Activated CD8-positive, alpha-beta memory T cell treated with anti-CD3 and anti-CD28 coated beads for 1 hour (primary cell): ENCODE measurements at places on chromosomes 2 and 18.

DNA sequence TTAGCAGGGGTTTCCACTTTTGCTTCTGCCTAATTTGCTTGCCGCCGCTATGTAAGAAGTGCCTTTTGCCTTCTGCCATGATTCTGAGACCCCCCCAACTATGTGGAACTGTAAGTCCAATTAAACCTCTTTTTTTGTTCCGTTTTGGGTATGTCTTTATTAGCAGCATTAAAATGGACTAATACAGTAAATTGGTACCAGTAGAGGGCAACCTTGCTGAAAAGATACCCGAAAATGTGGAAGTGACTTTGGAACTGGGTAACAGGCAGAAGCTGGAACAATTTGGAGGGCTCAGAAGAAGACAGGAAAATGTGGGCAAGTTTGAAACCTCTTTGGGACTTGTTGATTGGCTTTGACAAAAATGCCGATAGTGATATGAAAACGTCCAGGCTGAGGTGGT, 216.1 kb upstream of the FSIP2 start:
- no peak for DNase-seq

GRCh38 chr18:54032412-54032811, 192.1 kb downstream of the MBD2 start:
- no peak for DNase-seq

DNA sequence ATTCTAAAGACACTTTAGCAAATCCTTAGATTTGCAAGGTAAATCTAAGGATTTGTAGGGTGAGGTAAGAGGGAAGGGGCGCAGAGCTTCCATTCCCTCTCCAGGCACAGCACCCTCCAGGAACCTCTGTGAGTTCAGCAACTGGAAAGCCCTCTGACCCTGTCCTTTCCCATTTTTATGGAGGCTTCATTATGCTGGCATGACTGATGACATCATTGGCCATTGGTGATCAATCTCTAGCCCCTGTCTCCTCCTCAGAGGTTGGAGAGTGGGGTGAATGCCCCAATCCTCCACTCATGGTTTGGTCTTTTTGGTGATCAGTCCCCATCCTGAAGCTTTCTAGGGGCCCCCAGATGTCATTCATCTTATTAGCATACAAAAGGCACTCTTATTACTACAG, 187.8 kb downstream of the TSN start:
- no peak for DNase-seq

DNA sequence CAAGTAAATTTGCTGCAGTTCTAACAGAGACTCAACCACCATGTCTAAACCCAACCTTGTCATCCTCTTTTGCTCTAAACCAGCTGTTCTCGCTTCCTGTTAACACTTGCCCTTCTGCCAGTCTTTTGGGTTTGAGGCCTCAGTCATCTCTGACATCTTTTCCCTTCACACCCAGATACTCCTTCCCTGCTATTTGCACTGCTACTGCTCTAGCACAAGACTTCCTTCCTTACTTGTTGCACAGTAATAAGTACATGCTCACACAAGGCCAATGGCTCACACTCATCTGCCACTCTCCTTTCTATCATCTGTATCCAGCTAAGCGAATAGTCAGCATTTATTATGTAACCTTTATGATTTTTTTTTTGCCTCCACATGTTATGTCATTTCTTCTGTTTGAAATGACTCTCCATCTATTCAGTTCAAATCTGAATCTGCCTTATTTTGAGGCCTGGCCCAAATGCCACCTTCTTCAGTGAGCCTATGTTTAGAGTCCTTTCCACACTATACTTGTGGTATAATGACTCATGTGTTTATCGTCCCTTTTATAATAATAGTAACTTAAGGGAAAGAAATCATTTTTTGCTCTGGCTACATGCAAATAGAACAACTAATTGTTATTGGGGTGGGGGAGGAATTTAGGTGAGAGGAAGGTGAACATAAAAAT, 22.5 kb upstream of the CDKL4 start:
- no peak for DNase-seq

- no peak for DNase-seq
Observed at GRCh38 chr2:198351647-198352046, 547.3 kb downstream of the PLCL1 start.

DNA sequence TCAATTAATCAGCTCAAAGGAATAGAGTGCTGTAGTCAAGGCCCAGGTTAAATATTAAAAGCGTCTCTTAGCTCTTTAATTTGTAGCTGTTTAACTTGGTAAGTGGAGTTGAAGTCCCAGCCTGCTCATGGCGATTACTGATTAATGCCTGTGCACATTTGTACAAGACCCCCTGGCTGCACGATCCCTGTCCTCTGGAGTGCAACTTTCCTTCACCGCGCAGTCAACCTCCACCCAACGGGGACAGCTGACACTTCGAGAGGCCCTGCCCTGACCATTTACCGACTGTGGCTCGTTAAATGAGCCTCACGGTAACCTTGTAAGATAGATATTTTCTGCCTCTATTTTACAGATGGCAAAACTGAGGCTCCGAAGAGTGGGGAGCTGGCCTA, 5.5 kb upstream of the CYS1 start:
- DNase-seq: no peak

DNA sequence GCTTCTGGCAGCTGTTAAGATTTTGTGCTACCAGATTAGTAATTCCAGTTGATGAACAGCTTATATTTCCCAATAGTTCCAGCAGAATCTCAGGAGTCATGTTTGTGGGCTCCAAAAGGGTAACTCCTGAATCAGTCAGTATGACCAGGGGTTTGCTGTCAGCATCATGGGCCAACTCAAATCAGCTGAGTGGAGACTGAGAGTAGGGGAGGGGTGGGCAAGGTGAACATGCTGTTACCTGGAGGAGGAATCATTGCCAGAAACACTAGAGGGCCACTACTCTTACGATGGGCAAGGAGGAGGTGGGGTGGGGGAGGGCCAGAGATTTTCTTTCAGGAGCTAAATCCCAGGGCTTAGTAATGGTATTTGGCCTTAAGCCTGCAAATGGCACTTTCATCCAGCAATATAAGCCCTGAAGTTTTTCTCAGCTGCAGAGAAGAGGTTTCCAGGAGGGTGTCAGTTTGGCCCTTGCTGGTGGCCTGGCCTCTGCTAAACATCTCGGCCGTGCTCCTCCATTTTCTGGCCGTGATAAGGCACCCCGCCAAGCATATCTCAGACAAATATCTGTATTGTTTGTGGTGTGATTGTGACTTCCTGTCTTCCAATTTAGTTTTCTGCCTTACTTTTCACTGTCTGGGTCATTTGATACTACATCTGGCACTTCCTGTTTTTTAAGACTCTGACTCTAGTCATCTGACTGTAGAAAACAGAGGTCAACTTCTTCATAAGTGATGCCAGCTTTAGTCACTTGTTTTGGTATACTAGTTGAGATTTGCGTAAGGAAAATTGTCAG, 120.5 kb upstream of the CXCR4 start:
- DNase-seq: no peak

DNA sequence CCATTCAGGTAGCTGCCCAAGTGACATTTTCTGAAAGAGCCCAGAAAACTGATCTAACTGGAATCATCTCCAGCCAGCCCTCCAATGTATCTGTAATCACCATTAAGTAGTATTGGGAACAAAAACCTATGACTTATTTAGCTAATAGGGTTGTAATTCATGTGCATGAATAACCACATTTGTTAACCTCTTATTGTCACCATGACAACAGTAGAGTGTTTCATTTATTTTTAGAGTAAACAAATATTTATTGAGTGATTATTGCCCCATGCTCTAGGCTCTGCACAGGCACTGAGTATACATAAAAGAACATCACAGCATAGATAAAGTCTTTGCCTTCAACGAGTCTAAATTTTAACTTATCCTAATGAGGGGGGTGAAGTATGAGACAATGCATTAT, 265.4 kb upstream of the UBE2E3 start:
- no peak for DNase-seq

GRCh38 chr2:168480825-168481585, 24.9 kb downstream of the CERS6 start:
- no peak for DNase-seq

DNA sequence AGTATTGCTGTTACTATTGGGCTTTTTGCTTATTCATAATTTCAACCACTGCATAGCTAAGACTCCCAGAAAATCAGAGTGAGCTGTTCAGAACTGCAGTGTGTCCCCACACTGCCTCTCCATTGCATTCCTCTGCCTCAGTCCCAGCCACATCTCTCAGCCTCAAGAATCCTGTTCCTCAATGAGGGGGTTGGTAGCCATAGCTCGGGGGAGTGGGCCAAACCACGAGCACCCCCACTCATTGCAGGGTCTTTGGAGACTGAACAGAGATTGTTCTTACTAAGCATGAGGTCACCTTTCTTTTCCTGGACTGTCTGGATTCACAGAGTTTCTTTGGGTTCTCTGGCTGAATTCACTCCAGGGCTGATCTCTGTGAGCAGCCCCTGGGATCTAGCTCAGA, 161.1 kb downstream of the GFPT1 start:
- DNase-seq: no peak

DNA sequence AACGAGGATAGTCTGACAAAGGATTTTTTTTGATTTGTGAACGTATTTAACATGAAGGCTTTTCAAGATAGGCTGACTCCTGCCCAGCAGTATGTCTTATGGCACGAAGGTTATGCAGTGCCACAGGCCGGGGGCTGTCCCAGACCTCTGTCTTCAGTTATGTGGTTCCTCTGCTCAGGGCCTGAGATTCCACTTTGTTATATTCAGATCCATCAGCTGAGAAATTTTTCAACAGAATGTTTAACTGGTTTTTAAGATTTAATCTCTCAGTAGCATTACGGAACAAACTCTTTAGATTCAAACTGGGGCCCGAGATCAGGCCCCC, 20.0 kb downstream of the C2orf74 start:
- DNase-seq: no peak

GRCh38 chr2:3902131-3902530, 198.8 kb downstream of the DCDC2C start:
- no peak for DNase-seq

DNA sequence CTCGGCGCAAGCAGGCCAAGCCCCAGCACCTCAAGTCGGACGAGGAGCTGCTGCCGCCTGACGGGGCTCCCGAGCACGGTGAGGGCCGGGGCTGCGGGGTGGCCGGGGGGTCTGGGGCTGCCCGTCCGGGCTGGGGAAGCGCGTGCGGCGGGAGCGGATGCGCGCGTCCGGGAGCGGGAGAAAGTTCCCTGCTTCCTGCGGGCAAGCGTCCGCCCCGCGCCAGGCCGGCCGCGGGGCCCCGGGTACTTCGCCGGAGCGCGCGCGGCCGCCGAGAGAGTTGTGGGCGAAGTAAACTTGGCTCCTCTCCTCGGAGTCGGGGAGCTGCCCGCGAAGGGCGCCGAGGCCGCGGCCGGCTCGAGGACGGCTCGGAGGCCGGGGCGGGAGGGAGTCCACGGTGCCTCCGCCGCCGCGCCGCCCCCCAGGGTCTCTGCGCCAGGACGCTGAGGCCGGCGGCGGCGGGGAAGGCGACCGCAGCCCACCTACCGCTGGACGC, 707 bp downstream of the SALL3 start:
- DNase-seq: no peak

GRCh38 chr2:236833501-236834073, 252.1 kb upstream of the COPS8 start:
- no peak for DNase-seq

- DNase-seq: no peak
Observed at GRCh38 chr18:4987452-4988405, 209.3 kb downstream of the AKAIN1 start.

DNA sequence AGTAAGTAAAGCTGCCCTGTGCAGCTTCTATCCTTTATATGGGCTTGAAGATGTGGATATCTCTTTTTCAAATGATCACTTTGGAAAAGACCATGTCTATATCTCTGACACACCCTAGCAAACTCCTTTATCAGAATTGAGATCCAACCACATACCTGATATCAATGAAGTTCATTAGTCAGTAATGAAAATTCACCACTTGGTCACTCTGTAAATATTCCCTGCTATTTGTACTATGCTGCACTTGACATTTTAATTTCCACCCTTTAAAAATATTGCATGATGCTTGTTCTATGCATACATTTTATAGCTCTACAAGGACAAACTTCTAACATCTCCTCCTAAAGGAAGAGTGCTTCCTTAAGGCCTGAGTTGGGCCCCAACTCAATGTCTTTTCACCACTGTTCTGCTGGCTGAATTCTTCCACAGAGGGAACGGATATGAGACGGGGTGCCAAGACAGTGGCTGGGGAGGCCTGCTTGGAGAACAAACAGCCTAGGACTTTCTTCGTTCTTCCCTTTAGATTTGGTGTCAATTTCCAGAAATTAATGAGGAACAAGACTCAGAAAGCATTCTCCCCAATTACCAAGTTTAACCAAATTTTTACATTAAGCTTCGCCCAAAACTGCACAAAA, at the start of gene GKN2:
TSS of gene GKN2 (minus strand) at position 7 of the 635 bp plus-strand sequence. CDS start 32 bp downstream, outside the sequence.
- DNase-seq: no peak

- DNase-seq: peak; percentile 66
Observed at GRCh38 chr2:232521959-232522622, 1.9 kb downstream of the PRSS56 start.

DNA sequence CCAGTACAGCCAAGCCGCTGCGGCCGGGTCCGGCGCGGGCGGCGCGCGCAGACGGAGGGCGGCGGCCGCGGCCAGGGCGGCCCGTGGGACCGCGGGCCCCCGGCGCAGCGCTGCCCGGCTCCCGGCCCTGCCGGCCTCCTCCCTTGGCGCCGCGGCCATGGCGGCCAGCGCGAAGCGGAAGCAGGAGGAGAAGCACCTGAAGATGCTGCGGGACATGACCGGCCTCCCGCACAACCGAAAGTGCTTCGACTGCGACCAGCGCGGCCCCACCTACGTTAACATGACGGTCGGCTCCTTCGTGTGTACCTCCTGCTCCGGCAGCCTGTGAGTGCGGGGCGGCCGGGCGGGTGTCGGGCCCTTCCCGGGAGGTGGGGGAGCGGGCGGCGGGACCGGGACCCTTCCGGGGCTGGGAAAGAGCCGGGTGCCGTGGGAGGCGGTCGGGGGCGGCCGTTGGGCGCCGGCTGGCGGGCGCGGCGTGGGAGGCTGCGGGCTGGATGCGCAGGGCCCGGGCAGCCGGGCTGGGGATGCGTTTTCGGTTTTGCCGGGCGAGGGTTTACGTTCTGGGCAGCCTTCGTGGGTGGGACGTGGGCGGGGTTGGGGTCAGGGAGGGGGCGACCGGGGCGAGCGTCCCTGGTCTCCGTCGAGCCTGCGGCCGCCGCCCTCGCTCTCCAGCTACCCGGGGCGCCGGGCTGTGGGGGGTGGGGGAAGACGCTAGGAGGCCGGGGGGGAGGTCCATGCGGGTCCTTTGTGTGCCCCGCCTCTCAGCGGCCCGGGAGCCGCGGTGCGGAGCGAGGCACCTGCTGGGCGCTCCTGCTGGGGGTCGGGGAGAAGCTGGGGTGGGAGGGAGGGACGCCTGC, 537 bp downstream of the AGFG1 start:
- DNase-seq: no peak

DNA sequence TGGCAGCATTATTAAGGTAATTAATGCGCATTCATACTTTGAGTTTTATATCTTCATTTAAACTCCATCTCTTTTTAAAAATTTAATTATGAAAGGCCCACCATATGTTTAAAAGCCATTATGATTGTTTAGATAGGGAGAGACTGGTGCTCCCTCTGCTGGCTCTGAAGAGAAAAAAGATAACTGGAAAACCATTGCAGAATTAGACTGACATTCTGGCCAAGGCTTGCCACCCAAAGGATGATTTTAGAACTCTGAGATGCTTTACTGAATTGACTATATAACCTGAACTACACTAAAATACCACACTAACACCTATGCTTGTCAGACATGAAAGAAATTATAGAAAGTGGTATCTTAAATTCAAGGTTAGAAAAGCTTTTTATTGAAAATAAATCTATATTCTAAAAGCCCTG, 127.6 kb upstream of the SPOPL start:
- DNase-seq: no peak

- no peak for DNase-seq
Observed at GRCh38 chr2:174025271-174026121, 60.3 kb upstream of the SP3 start.
